ENCODE measurements at places on chromosomes 12 and 14.

DNA sequence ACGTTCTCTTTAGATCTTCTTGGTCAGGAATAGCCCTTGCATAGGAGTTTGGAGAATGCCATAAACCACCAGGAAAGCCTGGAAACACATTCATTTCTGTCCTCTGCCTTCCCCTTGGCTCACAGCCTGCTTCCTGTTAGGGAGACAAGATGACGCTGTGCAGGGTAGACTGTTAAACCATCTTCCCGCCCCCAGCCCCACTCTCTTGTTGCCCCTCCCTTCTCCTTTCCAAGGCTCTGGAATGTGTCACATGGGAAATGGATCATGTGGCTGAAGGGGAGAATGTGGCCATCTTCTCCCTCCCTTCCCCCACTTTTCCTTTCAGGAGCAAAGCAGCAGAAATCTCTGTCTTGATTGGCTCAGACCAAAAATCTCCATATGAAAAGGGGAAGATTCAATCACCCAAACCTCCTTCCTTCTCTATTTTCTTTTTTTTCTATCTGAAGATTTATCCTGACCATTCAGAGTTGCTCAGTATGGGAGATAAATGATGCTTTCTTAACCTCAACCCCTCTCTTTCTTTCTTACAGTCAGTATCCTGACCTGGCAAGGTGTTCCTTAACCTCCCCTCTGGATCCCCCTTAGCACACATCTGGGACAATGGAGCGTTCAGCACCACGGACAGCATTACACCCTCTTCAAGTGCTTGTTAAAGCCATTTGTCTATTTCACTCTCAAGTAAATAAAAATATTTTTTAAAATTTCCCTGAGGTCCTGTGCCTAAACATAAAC is 11.4 kb downstream of the GPR19 start:
- DNase-seq = peak; percentile 66

DNA sequence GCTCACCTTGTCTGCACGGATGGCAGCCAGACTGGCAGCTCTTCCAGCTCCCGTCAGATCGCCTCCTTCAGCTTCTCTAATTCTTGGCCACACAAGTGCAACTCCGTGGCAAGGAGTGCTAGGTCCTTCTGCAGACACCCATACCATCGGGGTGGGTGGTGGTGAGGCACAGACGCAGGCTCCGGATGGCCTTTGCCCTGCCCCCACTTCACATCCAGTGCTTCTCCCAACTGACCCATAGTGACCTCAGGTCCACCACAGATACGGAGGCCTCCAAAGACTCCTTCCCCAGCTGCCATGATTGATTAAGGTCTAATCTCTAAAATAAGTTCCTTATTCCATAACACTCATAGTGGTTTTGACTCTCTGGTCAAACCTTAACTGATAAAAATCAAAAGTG is 19.9 kb upstream of the CD27 start:
- no peak for DNase-seq

GRCh38 chr14:34223373-34224148 is 238.5 kb downstream of the SPTSSA start:
- no peak for DNase-seq

DNA sequence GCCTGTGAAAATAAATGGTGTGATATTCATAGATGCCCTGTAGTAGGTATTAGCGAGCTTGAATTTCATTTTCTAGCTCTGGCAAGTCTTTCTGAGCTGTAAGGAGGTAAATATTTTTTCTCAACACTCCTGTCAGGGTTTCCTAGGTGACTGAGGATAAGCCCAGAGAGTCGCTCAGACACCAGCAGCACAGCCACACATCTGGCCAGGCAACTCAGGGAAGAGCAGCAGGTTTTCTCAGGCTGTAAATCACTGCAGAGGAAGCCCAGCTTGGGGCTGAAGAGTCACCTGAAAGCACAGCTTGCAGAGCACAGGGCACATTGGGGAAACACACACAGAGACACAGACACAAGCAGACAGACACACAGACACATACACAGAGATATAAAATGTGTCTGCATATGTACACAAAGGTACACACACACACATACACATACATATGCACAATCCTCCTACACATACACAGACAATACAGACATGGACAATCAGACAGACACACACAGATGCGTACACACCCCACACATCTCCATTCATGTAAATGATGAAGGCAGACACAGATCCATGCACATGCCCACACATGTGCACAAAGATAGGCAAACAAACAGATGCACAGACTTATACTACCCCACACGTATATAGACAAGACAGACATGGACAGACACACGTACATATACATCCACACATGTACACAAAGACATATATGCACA is 232.0 kb upstream of the TMTC1 start:
- DNase-seq = no peak

DNA sequence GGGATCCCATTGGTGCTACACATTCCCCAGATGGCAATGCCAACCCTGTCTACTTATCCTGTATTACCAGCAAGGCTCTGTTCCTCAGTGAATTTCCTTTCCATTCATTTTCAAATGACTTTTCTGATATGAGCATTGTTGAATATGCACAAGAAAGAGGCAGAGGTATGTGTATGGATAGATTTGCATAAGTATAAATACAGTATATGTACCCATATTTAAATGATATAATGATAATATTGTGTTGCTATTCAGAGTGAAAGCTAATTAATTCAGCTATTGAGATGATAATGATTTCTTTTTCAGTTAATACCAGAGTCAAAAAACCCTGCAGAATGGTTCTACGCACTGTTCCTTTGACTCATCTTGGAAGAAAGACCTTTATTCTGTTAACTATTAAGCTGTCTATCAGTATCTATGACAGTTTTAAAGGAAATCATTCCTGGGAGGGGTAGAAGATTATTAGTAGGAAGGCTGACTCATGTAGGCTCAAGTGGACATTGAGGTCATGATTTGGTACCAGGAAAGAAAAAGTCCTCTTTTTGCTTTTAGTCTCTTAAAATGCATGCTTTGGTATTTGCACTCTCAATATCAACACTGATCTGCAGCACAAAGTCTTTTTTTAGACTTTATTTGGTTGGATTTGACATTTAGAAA is 44.9 kb upstream of the GAS2L3 start:
- DNase-seq = no peak

DNA sequence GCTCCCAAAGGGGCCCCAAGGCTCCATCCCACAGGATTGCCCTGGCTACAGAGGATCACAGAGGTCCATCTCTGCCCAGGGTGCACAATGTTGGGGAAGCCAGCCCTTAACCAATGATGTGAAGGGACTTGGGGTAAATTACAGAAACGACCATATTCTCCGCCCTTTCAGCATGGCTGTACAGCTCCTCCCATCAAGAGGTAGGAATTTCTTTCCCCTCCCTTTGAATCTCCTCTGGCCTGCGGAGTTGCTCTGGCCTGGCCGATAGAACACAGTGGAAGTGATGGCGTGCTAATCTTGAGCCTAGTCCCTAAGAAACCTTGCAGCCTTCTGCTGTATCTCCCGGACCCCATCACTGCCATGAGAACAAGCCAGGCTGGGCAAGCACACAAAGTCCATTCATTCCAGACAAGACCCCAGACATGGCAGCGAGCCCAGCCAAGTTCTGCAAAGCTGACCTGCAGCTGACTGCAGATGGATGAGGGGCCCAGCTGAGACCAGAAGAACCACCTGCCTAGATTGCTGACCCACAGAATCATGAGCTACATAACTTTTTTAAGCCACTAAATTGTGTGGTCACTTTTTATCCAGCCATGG is 6.9 kb upstream of the IFI27 start:
- DNase-seq = no peak

- no peak for DNase-seq
These were observed 16.7 kb upstream of the LYZ start for GRCh38 chr12:69331519-69331908.

GRCh38 chr14:34300882-34301734 is 160.9 kb downstream of the SPTSSA start:
- peak; percentile 74 for DNase-seq

- no peak for DNase-seq
These were observed 54.3 kb downstream of the TECPR2 start for GRCh38 chr14:102417001-102417431.

DNA sequence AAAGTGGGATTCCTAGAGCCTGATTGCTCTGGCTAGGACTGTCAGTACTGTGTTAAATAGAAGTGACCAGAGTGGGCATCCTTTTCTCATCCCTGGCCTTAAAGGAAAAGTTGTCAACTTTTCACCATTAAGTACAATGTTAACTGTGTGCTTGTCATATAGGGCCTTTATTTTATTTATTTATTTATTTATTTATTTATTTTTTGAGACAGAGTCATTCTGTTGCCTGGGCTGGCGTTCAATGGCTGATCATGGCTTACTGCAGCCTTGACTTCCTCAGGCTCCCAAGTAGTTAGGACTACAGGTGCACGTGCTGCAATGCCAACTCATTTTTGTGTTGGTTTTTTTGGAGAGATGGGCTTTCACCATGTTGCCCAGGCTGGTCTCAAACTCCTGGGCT is 11.6 kb downstream of the SH2B3 start:
- DNase-seq = no peak

DNA sequence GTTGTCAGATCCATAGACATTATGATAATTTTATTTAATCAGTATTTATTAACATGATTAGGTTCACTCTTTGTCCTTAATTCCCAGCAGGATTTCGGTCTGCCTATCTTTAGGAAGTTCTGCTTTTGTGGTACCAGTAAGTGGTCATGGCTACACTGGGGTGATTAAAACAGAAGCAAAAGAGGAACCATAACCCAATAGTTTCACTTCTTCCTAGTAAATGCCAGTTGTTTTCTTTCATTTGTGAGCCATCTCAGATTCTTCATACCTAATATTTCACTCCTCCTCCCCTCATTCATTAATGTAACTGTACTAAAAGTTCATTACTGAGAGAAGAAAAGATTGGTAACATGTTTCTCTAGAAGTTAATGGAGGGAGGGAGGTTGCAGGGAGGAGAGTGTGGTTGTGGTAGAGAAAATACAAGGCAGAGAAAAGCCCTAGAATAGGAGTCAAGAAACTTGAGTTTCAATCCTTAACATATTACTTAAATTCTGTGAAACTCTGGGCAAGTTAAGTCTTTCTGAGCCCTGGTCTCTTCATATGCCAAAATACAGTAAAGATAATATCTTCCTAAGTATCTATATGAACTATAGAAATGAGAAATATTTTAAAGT is 101.2 kb downstream of the PEBP1 start:
- DNase-seq = no peak

DNA sequence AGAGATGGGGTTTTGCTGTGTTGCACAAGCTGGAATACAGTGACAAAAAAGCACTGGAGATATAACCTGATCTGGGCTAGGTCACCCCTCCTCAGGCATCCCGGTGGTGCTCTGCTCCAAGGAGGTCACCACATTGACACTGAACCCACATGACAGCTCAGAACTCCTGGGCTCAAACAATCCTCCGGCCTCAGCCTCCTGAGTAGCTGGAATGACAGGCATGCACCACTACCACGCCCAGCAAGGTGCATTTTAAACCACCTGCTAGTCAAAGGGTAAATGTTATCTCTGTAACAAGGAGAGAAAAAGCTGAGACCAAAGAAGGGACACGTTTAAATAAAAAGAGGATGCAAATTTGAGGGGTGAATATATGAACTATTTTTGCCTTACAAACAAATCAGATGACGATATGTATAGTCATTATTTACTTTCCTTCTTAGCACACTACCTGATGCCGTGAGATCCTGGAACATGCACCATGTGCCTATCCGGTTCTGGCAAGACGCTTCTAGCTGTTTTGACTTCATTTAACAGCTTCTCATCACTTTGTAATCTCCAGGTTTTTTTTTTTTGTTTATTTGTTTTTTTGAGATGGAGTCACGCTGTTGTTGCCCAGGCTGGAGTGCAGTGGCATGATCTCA is 135.1 kb downstream of the PPM1H start:
- DNase-seq = no peak

DNA sequence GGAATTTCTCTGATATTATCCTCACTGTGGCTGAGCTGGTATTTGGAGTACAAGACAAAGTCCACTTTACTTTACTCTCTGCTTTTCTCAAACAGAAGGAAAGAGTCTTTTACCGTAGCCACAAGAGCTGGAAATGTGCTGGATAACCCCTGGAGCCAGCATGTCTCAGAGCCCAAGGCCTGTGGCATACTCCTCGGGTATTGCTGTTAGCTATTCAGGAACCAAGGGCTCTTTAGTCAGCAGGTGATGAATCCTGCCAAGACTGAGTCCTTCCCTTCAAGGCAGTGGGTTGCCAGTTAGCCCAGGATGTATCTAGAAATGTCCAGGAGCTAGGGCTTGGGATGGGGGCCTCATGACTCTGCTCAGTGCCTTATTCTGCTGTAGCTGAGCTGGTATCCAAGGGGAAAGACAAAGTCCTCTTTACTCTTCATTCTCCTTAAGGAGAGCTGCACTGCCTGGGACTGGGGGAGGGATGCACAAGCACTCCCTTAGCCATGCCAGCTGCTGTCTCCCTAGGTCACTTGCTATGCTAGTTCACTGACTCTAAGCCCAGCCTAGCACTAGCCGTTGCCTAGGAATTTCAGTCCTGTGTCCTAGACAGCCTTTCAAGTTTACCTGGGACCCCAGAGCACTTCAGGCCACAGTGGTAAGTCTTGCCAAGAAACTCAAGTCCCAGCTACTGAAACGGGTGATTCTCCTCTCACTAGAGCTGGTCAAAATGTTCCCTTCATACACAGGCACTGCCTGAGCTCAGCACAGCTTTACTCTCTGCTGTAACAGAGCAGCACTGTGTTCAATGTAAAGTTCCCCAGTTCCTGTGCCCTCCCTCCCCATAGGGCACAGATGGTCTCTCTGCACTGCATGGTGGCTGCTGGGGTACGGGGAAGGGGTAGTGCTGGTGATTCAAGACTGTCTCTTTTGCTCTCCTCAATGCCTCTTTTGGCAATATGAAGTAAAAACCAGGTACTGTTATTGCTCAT is 136.4 kb downstream of the SLC35F4 start:
- DNase-seq = no peak
